NCI-H2029 treated with DMSO at 0.1 percent for 48 hours (cell line): ENCODE measurements at places on chromosomes 5 and 9.

DNA sequence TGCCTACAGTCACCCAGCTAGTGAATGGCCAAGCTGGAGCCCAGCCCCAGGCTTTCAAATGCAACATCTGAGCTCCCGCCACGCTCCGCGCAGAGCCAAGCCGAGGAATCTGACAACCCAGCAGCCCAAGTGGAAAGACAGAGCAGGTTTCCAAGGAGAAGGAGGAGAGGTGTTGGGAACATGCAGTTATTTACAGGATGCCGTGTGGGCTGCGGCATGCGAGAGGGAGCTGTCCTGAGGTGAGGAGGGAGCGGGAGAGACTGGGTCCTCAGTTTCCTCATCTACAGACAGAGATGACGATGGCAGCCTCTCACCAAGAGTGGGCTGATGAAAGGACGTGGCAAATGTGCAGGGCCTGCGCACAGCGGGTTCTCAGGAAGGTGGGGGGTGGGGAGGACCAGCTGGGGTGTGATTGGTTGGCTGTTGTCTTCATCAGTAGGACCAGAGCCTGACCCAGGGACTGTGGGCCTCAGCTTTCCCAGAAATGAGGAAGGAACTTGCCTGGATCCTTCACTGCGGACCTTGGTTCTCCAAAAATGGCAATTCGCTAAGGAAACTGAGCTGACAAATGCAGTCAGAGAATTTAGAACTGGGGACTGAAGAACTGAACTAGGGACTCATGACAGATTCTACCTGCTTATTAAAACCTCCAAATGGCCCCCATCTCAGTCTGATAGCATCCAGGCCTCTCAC is 14.8 kb upstream of the CPLX2 start:
- no peak for DNase-seq

- DNase-seq, result no peak
These were observed 41.7 kb downstream of the ITGA2 start for GRCh38 chr5:53030893-53031292.

GRCh38 chr5:132389585-132390286 is 20.2 kb downstream of the SLC22A5 start:
- DNase-seq, result no peak

- DNase-seq, result no peak
These were observed 66.2 kb downstream of the PSD2 start for GRCh38 chr5:139861889-139862207.

DNA sequence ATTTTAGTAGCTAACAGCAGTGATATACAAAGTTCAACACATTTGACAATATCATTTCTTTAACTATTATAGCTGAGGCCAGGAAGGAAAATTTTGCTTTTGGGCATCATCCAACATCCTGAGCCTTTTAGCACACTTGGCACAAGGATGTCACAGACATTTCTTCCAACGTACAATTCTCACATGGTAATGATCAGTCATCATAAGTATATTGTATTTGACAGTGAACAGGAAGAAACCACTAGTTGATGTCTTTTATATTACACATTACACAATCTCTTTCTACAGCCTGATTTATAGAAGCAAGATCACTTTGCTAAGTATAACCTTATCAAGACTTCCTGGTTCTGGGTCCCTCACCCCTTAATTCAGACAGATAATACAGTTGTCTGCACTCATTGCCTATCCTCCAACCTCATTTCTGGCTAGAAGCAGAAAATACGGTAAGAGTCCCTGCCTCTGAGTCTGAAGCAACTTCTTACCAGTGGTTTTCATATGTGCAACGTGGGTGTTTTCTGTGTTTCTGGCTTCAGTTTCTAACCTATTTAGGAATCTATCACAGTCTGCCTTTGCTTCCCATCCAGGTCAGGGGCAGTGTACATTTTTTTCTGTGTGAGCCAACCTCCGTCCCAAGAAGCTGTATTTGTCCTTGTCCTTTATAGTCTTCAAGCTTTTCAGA is 167.8 kb downstream of the PAM start:
- no peak for DNase-seq

GRCh38 chr5:83444445-83444844 is 27.1 kb upstream of the VCAN start:
- no peak for DNase-seq

GRCh38 chr9:7238247-7238637 is 480.5 kb downstream of the KDM4C start:
- DNase-seq, result no peak

- no peak for DNase-seq
These were observed 182.7 kb downstream of the PAPPA start for GRCh38 chr9:116336133-116336862.

DNA sequence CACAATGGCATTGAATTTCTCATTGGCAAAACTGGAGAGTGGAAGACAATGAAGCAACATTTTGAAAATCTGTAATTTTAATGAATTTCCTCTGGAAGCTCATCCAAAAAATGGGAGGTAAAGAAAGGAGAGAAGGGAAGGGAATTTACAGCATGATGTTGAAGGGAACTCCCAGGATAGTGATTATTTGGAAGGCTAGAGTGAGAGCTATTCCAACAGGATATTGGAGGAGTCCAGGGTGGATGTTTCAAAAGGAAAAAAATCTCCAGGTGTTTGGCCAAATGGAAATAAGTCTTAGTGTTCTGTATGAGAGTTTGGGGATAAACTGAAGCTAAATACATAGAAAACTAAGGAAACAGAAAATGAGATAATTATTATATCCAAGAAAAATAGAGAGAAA is 106.2 kb downstream of the IZUMO3 start:
- DNase-seq, result no peak

- DNase-seq, result no peak
These were observed 102.6 kb downstream of the ARHGAP26 start for GRCh38 chr5:142872795-142873194.

- no peak for DNase-seq
These were observed 23.4 kb downstream of the CORO2A start for GRCh38 chr9:98168941-98169488.

DNA sequence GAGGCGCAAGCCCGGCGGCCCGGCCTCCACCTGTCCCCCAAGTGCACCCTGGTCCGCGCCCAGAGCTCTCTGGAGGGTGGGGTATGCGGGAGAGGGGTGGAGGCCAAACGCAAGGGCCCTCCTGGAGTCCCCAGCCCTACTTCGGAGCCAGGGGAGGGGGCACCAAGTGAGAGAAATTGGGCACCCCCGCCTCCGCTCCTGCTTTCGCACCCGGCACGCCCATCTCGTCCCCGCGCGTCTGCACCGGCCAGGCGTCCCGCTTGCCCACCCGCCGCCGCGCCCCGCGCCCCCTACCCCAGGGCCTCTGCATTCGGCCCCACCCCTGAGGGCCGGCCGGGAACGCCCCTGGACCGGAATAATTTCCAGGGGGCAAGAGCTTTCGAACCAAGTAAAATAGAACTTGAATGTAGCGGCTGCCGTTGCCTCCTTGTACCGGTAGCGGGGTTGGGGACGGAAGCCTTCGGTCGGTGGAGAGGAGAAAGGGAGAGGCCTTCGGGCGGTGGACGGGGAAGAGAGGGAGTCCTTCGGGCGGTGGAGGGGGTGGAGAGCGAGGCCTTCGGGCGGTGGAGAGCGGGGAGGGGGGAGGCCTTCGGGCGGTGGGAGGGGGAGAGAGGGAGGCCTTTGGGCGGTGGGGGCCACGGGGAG is 694 bp upstream of the PHPT1 start:
- no peak for DNase-seq

GRCh38 chr5:128405159-128405558 is 132.9 kb downstream of the FBN2 start:
- no peak for DNase-seq

- DNase-seq, result no peak
These were observed 364.2 kb upstream of the RPS23 start for GRCh38 chr5:82642313-82642712.

- DNase-seq, result no peak
These were observed 26.3 kb downstream of the STC2 start for GRCh38 chr5:173301695-173302545.
